ENCODE measurements at places on chromosomes 4 and X.

DNA sequence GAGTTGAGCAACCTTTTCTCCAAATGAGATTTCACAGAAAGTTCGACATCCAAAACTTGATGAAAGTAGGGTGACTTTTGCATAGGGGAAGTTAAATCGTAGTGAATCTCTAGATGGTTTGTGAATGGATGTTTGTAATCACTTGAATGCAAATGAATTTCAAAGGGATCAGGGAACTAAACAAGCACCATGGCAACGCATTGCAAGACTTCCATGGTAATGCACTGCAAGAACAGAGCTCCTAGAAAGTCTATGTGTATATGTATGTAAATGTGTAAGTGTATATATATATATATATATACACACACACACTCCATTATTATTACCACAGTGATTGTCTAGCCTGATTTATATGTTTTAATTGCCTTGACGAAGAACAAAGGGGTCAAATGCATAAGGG lies 27.3 kb downstream of the INTS6L start:
- DNase-seq: no peak

DNA sequence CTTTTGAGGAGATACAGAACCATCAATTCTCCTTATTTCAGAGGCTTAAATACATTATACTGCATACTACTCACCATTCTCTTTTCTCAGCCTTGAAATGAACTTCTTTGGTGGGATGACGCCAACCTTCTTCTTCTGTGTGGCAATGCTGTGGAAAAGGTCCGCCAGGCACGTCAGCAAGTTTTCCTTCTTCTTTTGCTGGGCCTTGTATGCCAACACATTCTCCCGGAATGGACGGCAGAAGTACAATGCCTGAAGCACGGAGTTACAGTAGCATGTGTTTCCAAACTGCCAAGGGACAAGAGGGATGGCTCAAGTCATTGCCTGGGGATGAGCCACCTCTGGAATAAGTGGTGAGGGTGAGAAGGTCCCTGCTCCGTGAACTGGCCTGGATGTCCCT lies 31.2 kb downstream of the USP46 start:
- no peak for DNase-seq

DNA sequence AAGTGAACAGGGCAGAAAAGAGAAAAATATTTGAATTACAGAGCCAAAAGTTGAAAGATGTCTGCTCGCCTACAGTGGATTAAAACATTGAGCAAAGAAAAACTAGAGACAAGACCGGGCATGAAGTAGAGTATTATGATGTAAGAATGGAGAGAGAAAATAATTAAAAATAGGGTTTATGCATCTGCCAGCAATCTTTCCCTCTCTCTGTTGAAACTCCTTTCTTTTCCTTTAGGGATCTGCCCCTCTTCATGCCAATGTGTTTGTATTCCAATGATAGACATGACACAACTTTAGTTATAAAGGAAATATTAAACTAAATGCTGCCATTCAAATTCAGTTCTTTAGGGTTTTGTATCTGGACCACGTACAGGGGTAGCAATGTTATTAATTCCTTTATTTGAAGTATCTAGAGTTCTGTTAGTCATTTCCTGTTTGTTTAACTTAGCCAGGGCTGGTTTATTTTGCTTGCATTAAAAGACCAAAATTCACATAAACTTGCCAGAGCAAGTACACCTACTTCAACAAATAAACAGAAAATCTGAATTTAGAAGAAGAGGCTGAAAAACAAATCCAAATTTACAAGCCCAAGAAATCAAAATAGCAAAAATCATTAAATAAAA lies 202.6 kb downstream of the SPOCK3 start:
- no peak for DNase-seq

DNA sequence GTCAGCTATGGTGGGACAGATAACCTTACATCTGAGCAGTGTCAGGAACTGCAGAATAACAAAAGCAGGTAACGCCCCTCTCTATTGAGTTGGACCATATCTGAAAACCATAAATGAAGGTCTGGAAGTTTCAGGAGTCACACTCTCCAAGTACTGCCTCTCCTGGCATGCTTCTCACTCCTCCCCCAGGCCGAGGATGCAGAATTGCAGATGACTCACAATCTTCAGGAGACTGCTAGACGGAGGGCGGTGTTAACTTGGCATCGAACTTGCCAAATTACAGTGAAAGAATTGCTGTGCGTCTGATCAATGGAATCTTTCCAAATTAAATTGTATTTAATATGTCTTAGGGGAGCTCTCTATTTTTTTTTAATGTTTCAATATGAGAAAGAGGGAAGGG lies 67.1 kb upstream of the TRIM2 start:
- peak; percentile 83 for DNase-seq

DNA sequence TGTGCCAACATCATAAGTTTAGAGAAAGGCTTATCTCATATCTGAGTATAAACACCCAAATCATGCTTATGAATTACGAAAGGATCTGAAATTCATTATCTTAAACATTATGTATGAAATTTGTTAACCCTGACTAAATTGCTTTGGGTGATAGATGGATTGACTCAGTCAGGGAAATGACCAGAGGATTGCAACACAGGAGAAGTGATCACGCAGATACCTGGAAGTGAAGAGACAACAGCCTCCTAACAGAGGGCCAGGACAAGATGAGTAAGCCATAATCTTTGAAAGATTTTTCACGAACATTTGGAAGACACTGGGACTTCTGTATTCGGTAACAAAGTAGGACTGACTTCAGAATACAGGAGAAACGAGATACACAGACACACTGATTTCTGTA lies 363.4 kb downstream of the DMD start:
- no peak for DNase-seq

DNA sequence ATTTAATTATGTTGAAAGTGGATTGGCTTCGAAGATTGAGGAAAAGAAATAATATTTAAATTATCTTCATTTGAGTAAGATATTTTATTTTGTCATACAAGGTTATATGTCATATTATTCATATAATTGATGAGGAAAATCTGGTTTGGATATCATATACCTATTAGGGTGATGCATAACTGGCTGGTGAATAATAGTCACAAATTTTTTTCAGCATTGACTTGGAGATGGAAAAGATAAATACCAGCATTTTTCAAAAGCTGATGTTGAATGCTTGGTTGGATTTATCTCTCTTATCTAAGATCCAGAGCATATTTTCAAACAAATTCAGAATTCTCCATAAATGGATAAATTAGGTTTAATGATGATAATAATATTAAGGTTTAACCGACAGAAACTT lies 93.5 kb upstream of the SLIT2 start:
- DNase-seq: no peak

DNA sequence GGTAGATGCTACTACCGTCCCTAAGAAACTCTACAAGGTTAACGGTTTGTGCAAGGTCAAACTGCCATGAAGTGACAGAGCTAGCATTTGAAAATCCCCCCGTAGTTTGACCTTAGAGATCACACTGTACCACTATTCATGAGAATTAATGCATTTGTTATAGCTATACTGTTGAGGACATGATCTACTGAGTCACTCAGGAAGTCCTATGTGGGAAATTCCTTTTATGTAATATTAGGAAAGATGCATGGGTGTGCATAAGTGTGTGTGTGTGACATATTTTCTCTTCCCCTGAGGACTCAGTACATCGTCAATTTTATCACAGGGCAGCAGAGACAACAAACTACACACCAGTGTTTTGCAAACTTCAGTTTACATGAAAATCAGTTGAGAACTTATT lies 141.1 kb downstream of the FBXW7 start:
- DNase-seq: no peak

GRCh38 chr4:74056114-74056857 lies 17.8 kb upstream of the CXCL3 start:
- DNase-seq: no peak
